ENCODE measurements at places on chromosomes 7 and 10.

DNA sequence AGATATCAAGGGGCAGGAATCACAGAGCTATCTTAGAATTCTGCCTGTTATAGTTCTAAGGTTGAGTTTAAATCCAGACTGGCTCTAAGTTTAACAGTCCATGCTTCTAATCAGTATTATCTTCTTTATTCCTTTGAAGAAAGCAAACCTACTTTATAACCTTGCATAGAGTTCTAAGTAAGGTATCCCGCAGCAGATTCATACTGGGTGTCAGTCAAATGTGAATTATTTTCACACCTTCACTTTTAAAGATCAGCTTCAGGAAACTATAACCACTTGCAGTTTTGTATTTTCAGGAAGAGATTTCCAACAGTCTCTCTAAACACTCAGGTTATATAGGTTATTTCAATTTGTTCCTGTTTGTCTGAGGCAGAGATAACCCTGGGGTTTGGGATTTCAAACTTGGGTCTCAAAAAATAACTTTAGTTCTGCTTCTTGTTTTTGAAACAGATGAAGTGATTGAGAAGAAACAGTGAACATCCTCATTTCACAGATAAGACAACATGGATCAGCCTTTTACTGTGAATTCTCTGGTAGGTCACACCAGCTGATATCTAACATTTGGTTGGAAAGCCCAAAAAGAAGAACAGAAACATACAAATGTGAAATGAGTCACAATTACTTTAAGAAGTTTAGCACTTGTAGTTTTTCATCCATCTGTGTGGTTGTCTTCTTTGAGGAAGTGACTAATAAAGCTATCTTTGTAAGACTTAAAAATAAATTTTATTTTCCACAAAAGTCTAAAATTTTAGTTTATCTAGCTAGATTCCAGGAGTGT, 21.4 kb downstream of the STAMBPL1 start:
- no peak for DNase-seq

- DNase-seq, result no peak
These were observed 48.0 kb upstream of the ZNF365 start for GRCh38 chr10:62326176-62326575.

GRCh38 chr7:16644636-16645592, 640 bp downstream of the ANKMY2 start:
- DNase-seq, result no peak

DNA sequence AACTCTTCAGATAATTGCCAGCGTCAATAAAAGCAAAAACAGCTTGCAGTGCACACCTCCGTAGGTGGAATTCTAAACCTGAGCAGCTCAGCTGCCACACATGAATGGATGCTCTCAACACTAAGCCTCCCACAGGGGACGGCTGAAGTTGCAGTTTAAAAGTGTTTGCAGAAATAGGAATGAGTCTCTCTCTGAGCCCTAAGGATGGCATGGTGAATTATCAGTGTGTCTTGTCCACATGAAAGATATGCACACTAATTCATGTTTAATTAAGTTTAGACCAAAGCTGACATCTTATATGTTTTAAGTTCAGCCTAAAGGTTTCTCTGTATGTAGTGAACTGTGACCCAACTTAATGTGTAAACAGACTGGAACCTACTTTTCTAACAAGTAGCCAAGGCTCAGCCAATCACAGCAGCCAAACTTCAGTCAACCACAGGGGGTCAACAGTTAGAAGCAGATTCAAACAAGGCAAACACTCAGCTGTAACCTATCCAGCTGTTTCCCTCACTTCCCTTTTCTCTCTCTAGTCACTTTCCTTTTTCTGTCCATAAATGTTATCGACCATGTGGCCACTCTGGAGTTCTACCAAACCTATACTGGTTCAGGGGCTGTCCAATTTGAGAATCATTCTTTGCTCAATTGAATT, 38.1 kb downstream of the CTTNBP2 start:
- DNase-seq, result no peak

GRCh38 chr7:91085175-91085574, 179.1 kb upstream of the FZD1 start:
- no peak for DNase-seq

DNA sequence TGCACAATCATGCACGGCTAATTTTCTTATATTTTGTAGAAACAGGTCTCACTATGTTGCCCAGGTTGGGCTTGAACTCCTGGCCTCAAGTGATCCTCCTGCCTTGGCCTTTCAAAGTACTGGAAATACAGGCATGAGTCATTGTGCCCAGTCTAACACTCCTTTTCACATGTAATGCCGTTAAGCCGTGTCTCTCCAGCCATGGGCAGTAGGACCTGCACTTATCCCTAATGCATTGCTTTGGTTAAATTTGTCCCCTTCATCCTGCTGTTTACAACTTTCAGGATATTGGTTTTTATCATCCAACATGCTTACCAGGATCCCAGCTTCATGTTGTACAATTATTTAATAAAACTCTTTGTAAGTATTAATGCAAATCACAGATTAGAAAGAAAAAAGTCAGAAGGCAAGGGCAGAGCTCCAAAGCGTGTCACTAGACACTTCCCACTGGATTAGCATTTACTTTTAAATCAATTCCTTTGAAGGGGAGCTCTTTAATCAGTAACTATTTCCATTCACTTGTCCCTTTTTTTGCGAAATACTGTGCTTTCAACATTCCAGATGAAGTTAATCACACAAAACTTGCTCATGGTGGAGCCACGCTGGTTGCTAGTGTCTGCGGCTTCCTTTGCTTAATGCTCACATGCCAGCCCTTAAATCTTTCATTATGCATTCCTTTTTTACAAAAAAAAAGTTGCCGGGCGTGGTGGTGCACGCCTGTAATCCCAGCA, 256.0 kb upstream of the AUTS2 start:
- DNase-seq, result no peak

DNA sequence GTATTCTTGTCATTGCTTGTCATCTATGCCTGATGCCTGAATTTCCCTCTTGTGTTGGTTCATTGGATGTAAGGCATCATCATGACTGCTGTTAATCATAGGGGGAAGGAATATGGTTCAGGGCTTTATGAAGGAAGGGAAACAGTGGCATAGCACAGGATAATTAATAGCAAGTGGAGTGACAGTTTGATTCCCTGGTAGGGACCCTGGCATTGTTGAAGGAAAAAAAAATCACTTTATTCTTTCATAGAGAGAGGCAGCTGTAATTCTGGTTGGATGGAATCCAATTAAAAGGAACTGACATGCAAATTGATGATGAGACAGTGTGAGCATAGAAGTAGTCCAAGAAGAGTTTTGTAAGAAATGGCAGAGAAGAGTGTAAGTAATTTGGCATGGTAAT, 121.4 kb downstream of the AUTS2 start:
- DNase-seq, result no peak

DNA sequence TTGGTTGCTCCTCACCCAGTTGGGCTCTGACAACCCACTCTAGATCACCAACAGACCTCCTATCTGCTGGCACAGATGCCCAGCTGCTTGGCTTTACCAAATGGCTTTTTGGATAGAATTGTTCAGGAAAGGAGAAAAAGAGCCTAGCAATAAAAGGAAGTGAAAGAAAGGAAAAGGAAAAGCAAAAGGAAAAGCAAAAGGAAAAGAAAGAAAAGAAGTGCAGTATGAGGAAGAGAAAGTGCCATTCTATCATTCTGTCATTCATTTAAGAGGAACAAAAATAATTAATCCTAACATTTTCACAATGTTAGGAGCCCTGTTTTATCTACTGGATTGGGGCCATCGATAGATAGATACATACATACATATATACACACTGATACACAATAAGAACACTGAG, 353.6 kb downstream of the THSD7A start:
- DNase-seq, result no peak

GRCh38 chr10:93072713-93073538, 767 bp upstream of the CYP26A1 start:
- DNase-seq, result no peak

GRCh38 chr10:62911210-62911963, 95.2 kb upstream of the EGR2 start:
- DNase-seq, result no peak

- no peak for DNase-seq
These were observed 44.3 kb upstream of the CABCOCO1 start for GRCh38 chr10:61618388-61618961.

- DNase-seq, result no peak
These were observed 20.3 kb downstream of the MRPS24 start for GRCh38 chr7:43849047-43849446.

- DNase-seq, result no peak
These were observed 238.5 kb downstream of the PHF14 start for GRCh38 chr7:11212080-11212711.

DNA sequence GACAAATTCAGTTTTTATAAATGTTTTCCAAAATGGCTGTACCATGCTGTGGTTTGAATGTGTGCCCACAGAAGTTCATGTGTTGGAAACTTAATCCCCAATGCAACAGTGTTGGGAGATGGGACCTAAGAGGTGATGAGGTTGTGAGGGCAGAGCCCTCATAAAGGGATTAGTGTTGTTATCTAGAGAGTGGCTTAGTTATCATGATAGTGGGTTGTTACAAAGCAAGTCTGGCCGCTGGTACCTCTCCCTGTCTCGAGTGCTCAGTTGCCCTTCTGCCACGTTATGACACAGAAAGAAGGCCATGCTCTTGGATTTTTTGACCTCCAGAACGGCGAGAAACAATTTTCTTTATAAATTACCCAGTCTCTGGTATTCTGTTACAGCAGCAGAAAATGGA, 119.0 kb downstream of the BTAF1 start:
- DNase-seq, result no peak

DNA sequence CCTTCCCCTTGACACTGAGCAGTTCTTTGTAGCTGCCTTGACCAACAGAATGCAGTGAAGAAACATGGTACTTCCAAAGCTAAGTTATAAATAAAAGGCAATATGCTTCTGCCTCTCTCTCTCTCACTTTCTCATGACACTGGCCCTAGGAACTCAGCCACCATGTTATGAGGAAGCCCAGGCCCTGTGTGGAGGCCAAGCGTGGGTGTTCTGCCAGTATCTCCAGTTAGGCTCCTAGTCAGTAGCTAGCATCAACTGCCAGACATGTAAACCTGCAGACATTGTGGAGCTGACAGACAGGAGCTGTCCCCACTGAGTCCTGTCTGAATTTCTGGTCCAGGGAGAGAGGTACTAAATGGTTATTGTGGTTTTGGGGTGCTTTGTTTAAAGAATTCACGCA, 45.2 kb downstream of the TMEM209 start:
- no peak for DNase-seq

- no peak for DNase-seq
These were observed 465.9 kb downstream of the GATA3 start for GRCh38 chr10:8520382-8520781.

DNA sequence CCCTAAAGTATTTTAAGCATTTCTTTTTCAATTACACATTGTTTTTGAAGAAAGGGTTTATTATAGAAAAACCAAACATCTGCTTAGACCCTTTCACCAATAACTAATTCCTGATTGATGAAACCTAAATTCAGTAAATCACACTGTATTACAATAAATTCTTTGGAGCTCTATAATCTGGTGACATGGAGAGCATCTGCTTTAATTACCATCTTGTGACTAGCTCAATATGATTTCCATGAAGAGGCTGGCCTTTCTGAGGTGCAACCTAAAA, 9.7 kb downstream of the HYCC1 start:
- no peak for DNase-seq

GRCh38 chr10:58806323-58806722, 293.7 kb downstream of the BICC1 start:
- no peak for DNase-seq

DNA sequence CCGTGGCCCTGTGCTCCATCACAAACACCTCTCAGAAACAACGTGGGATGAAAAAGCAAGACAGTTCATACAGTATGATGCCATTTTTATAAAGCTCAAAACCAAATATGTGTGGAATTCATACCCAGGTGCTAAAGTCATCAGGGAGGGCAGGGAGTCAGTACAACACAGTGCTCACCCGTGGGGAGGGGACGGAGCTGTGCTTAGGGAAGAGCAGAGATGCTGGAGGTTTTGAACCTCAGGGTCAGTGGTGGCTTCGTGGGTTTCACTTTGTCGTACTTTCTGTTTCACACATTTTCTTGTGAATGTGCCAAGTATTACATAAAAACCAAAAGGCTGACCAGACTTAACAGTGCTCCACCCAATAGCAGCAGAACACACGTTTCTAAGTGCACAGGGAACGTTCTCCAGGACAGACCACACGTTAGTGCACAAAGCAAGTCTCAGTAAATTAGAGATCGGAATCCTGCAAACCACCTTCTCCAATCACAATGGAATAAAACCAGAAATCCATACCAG, 21.2 kb downstream of the ZMIZ2 start:
- DNase-seq, result no peak

DNA sequence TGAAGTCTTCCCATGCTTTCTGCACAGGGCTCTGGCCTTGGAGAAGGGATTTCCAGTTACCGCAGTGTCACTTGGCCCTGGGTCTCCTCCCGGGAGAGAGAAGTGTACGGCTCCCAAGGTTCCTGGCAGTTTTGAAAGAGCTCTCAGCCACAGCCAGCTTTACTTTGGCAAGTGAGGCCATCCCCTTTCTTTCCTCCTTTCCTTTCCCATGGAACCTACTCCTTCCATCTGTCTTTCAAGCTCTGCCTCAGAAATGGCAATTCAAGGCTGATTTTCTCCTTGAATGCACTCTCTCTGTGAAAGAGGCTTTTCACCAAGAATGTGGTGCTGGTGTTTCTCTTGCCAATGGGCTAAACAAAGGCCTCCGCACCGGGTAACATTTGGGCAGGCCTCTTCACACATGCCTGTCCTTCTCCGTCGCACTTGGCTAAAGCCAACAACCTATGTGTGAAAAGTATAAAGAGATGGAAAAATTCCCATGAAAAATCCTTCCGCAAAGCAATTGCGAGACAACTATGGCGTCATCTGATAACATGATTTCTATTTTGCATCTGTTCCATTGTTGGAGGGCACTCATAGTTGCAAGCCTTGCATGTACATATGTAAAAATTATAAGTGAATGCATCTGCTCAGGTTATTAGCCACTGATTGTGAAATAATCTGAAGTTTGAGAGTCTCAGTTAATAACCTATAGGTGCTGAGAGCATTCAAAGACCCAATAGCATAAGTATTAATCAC, 125.4 kb downstream of the PFKFB3 start:
- no peak for DNase-seq

GRCh38 chr7:2681929-2682799, 5.8 kb upstream of the AMZ1 start:
- no peak for DNase-seq

DNA sequence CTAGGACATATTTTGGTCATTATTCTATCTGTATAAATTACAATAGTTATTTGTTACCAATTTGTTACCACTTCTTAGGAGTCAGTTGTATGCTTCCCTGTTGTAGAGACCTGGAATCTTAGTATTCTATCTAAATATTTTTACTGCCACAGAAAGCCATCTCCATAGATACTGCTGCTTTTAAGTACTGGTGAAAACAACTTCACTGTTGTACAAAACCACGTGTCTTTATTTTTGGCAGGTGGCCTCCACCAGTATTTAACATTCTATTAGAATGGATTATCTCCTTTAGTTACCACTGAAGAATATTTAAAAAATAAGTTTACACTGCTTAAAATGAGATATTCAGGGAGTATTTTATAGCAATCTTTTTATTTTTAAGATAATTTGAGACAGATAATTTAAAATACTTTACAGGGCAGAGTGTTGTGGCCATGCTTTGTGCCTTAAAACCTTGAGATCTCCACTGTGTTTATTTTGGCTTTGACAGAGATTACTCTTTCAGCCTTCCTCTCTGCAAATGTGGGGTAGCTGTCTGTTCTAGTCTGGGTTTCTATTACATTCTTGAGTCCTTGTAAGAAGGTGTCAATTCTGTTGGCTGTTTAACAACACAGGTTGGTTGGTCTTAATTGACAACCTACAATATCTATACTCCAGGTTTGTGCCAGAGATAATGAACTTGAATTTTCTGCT, 185.6 kb downstream of the LRRC4 start:
- no peak for DNase-seq

Measured in stimulated activated CD4-positive, alpha-beta T cell treated with anti-CD3 and anti-CD28 coated beads, TNF-alpha, amount 100 ng/mL, for 1 hour (primary cell).